ENCODE measurements at places on chromosomes 7 and 10.

- DNase-seq = no peak
Observed at GRCh38 chr7:29508608-29509007, 55.0 kb upstream of the PRR15 start.

GRCh38 chr7:573933-574381, 54.3 kb upstream of the PDGFA start:
- DNase-seq = no peak

DNA sequence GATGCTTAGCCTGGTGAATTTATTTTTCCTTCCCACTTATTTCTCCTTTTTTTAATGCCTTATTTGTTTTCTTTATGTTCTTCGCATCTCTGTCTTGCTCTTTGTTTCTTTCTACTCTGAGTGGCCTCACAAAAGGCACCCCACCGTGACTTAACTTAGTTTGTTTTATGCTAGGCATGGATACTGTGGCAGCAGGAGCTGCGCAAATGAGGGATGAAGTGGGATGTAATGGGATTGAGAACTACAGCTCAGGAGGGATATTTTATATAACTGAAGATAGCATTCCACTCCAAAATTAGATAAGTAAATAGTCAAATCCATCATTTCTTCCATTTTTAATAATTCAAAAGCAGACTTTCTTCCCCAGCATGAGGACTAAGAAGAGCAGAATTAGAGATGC, 1.7 kb upstream of the CACNA2D1 start:
- DNase-seq = no peak

- DNase-seq = no peak
Observed at GRCh38 chr7:16606704-16607103, 38.9 kb downstream of the ANKMY2 start.

DNA sequence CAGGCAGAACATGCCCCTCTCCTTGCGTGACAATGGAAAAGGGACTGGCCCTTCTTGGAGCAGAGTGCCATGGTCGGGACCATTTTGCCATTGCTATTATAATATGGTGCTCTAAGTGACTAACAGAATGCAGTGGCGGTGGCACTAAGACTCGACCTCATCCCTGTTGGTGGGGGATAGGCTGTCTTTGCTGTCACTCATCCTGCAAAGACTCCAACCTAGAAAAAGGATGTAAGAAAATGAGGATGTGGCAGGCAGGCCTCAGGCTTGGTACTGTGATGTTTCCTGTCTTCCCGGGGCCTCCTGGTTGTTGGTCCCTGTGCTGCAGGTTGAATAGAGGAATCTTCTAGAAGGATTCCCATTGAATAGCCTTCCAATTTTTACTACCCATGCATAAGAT, 18.6 kb downstream of the BLNK start:
- DNase-seq = no peak

GRCh38 chr10:13977861-13978532, 352.7 kb downstream of the FRMD4A start:
- DNase-seq = no peak

- no peak for DNase-seq
Observed at GRCh38 chr7:12386313-12386740, 17.3 kb downstream of the VWDE start.

DNA sequence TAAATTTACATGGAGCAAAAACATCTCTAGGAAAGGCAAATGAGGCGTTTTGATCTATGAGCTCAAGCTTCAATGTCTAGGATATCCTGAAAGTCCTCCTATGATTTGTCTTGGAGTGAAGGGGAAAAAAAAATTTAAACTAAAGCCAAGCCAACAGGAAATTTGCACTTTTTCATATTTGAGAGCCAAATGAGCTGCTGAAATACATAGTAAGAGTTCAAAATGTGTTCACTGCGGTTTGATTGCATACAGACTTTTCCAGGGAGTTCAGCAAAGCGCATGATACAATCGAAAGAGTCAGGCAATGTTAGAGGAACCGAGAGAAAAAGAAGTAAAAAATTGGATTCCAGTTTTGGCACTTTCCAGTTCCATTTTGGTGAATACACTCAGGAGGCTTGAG, 633.4 kb upstream of the MGMT start:
- no peak for DNase-seq

GRCh38 chr7:134902058-134902457, 84.2 kb upstream of the AGBL3 start:
- DNase-seq = no peak

DNA sequence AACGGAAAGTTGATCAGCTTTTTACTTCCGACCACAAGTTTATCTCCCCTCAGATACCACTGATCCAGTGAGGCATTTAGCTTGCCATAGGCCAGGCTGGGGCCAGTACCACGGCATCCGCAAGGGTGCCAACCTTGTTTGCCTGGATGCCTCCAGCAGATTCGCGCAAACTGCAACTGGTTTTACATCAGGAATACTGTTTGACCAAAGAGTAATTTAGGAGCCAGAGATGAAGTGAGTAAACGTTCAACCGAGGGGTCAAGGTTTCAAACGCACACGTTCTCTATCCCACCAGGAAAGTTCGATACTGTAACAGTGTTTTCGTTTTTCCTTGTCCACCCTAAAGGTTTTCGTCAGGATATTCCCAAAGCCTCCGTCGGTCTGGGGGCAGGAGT, 266 bp upstream of the MDFIC start:
- DNase-seq = peak; percentile 41

DNA sequence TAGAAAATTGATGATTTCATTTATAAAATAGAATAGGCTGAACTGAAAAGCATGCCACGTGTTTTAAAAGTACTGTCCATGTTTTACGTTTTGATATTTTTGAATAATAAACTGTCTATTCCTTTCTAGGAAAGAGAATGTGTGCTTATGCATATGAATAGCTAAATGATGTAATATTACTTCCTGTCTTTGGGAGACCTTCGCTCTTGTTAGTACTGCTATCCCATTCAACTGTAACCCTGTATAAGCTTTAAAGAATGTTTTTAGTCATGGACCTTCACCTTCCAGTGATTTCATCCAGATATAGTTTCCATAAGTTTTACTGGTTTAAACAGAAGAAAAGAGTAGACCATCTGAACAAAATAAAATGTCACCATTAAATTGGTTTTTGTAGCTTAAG, 274.4 kb upstream of the SEMA3A start:
- DNase-seq = no peak

DNA sequence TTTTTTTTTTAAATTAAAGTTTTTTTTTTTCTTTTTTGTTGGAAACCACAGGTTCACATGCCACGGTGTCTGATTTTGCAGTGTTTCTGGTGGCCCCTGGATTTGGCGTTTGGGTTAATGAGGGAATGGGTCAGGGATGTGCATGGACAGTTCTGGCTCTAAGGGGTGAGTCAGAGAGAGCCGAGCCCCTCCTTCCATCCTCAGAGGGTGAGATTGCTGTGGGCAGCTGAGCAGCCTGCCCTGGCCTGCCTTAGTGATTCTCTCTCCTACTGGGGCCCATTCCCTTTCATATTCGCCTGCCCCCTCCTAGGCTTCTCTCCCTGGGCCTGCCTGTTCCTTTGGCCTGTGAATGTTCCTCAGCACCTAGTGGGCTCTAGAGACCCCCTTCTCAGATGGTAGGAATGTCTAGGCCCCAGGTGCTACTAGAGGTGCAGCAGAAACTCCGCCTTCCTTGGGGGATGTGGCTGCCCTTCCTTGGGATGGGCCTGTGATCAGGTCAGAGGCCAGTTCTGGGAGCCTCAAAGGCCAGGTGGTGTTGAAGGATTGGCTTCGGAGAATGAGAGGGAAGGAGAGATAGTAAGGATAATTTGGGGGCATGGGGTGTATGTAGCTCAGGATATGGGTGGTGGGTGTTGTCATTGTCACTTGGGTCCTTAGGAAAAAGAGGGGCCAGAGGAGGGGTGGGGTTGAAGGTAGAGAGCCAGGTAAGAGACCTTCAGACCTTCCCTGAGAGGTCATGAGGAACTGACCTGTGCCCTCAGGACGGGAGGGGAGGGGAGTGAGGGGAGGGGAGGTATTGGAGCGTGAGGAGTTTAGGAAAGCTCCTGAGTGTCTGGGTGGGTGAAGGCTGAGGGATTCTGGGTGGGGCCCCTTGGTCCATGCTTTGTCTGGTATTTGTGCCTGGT, 19.8 kb downstream of the TSPAN14 start:
- DNase-seq = no peak

GRCh38 chr7:95609277-95609971, 13.1 kb upstream of the PDK4 start:
- DNase-seq = no peak

GRCh38 chr7:8155836-8156235, 106.1 kb downstream of the ICA1 start:
- no peak for DNase-seq

- no peak for DNase-seq
Observed at GRCh38 chr10:116737627-116738327, 4.6 kb downstream of the HSPA12A start.

DNA sequence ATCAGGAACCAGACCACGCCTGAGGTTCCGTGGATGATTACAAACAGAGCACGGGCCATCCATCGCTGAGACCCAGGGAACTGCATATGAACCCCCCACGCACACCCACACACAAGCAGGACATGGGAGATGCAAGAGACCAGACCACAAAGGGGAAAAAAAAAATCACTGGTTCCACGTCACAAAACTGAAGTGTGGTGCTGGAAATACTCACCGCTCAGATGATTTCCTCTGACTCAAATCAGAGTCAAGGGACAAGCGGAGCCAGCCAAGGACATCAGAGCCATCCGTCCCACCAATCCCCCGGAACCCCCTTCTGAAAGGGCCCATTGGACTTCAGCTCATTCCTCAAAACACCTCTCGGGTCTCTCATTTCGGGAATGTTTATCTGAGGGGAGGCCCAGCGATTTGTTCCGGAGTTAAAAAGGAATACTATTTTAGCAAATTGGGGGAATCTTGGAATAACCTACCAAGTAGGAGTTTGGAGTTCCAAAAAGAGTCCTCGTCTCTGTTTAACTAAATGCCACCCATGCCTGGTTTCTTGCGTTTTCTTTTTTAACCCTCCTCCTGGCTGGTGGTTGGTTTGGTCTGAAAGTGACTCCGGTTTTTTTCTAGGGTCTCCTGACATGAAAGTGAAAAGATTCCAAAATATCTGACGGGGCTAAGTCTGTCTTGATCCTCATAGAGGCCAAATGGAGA, 15.0 kb downstream of the SNX8 start:
- peak; percentile 59 for DNase-seq

GRCh38 chr10:124711145-124711544, 33.0 kb downstream of the FAM53B start:
- DNase-seq = no peak

GRCh38 chr7:155543011-155543876, 3.1 kb downstream of the CNPY1 start:
- DNase-seq = no peak

GRCh38 chr7:82443547-82444219, at the start of gene CACNA2D1:
Gene CACNA2D1 (minus strand): TSS chr7:82443777.
- DNase-seq = peak; percentile 4

GRCh38 chr10:46310851-46311250, 24.1 kb downstream of the ANTXRL start:
- no peak for DNase-seq

DNA sequence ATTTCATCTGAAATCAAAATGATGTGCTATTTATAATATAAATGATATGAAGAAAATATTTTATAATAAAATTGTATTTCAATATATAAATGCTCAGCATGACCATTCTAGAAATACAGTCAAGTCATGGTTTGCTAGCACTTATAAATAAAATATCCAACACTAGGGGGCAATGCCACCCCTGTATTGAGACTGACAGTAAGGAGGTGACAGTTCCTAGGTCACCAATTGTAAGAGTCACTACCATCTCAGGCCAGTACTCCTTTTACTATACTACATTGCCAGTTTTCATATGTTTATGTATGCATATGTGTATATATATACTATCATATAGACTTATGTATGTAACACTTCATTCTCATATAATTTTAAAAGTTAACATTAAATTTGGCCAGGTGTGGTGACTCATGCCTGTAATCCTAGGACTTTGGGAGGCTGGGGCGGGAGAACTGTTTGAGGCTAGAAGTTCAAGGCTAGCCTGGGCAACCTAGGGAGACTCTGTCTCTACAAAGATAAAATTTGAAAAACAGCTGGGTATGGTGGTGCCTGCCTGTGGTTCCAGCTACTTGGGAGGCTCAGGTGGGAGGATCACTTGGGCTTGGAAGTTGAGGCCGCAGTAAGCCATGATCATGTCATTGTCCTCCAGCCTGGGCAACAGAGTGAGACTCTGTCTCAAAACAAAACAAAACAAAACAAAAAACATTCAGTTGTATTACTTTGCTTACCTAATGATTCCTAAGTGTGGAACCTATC, 2.4 kb upstream of the CNOT4 start:
- peak; percentile 19 for DNase-seq

DNA sequence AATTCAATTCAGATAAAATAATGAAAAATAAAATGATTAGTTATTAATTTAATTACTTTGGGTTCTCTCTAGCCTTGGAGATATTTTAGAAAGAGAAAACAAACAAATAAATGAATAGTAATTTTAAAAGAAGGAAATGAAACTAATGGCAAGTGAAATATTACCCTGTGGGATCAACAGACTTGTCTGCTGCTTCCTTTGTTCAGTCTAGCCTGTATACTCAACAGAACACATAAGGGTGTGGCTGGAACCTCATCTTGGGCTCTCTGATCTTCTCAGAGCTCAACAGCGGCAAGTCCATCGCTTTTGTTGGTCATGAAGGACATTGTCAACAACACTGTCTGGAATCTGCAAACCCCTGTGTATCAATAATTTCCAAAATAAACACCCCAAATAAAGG, 904.9 kb downstream of the IPMK start:
- DNase-seq = no peak

DNA sequence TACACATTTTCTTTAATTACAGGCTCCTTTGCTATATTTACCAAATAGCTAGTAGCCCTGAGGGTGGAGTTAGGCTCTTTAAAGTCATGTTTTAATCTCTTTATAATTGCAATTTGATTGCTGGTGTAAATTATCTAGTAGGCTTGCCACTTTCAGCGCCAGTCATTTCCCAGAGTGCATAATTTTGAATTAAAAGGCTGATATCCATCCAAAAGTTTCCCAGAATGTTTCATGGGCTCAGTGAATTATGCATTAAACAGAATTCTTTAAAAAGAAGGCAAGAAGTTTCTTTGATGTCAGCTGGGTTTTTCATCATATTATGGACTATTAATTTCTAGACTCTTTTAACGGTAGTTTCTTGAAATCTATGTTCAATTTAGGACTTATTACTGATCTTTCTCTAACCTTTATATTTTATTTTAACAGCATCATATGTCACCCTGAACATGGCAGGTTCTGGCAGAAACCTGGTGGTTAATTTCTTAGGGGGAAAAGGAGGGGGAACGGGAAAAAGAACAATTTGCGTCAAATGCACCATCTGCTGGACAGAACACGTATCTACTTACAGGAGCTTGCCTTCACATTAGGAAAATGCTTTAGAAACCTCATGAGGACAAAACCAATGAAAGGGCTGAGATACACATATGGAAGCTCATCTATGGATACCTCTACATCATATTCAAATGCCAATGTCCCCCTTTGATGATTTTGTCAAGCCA, 171.1 kb downstream of the GRM3 start:
- no peak for DNase-seq

GRCh38 chr7:18459484-18460245, 35.9 kb upstream of the HDAC9 start:
- no peak for DNase-seq
